ENCODE measurements at places on chromosomes 5 and 9.

- DNase-seq = no peak
Measured at GRCh38 chr5:40619421-40619820, 60.3 kb upstream of the PTGER4 start.

GRCh38 chr5:76216748-76217147 lies 133.6 kb downstream of the SV2C start:
- no peak for DNase-seq

DNA sequence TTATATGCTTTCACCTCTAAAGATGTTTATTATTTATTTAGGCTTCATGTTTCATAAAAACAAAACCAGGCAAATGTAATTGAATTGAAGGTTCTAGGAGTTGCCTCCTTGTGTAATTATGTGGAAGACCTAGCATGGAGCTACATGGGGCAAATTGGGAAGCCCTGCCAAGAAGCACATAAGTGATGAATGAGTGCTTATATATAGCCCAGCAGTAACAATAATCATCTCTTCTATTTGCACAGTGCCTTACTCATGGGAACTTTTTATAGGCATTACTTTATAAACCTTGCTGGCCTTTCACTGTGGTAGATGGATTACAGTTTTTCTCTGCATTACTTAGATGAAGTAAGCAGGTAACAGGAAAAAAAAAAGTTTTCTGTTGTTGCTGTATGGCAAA lies 40.0 kb upstream of the GRAMD2B start:
- no peak for DNase-seq

DNA sequence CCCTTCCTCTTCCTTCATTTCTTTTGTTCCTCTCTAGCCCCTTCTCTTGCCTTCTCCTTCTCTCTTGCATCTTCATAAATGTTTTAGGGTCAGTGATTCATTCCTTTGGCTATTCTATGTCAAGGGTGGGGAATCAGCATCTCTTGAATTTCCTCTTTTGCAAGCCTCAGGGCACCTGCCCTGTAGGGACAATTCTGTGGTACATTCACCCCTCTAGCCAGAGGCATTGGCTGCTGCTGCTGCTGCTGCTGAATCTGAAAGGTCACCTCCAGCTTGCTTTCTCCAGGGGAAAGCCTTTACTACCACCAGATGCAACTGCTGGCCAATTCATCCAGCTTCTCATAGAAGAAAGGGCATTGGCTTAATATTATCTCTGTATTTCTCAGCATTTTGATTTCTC lies 87.3 kb downstream of the INSYN2B start:
- no peak for DNase-seq

DNA sequence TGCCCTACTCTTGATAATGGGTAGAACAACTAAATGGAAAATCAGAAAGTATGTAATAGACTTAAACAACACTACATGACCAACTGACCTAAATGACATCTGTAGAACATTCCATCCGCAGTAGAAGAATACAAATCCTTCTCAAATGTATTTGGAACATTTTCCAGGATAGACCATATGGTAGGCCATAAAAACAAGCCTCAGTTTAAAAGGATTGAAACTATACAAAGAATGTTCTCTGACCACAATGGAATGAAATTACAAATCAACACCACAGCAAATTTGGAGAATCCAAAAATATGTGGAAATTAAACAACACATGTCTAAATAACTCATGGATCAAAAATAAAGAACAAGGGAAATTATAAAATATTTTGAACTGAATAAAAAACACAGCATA lies 189.2 kb downstream of the NDUFS4 start:
- no peak for DNase-seq

- DNase-seq = no peak
Measured at GRCh38 chr5:159833846-159834245, 82.4 kb upstream of the ADRA1B start.

DNA sequence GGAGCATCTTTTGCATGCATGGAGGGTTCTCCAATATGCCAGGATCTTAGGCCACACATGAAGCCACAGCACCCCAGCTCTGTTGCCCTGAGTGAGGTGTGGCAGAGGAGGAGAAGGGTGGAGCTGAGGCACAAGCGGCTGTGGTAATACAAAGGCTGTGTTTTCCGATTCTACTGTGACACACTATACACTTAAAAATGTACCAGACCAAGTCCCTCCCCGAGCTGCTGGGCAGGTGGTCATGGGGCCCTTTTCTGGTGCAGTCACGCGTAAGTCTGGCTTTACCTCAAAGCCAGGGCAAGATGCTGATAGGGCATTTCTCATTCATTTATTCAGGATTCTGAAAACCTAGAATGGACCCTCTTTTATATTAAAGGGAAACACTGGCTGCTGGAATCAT lies 3.7 kb downstream of the ADGRV1 start:
- no peak for DNase-seq

GRCh38 chr9:549455-549997 lies 292.0 kb upstream of the DMRT1 start:
- no peak for DNase-seq

DNA sequence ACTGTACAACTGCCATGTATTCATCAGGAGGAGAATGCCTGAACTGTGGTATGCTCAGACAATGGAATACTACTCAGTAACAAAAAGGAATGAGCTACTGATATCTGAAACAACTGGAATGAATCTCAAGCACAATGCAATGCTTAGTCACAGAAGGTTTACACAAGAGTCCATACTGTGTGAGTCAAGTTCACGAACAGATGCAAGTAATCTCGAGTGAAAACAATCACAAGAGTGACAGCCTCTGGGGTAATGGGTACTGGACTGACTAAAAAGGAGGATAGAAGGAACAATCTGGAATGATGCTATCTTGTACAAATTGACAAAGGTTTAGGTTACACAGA lies 19.5 kb upstream of the GOLGA1 start:
- no peak for DNase-seq

GRCh38 chr5:173383711-173384110 lies 55.5 kb upstream of the STC2 start:
- no peak for DNase-seq

GRCh38 chr5:80147119-80147815 lies 108.6 kb downstream of the SERINC5 start:
- DNase-seq = no peak

- no peak for DNase-seq
Measured at GRCh38 chr9:127161081-127161624, 38.7 kb upstream of the ANGPTL2 start.

DNA sequence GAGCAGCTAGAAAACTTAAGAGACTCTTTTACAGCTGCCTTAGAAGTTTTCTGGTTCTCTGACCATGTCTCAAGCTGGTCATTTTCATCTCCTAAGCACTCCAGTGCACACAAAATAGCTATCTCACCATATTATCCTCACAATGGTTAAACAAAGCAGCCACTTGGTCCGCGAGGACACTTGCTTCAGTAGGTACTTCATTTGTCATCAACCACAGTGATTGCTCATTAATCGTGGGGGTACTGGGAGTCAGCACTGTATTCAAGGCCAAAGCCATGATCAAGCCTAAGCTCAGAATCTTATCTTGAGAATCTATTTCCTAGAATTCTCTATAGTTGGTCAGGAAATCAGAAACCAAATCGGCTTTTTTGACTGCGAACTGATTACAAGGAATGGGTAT lies 2.9 kb downstream of the ARL14EPL start:
- no peak for DNase-seq

- DNase-seq = no peak
Measured at GRCh38 chr9:112249277-112249676, 74.2 kb upstream of the SUSD1 start.

GRCh38 chr5:142869886-142870285 lies 99.7 kb downstream of the ARHGAP26 start:
- no peak for DNase-seq
